ENCODE measurements at places on chromosomes 12 and 14. TPM values are rescaled to one million over a fixed set of nuclear protein-coding genes. Genes with fewer than 3 reads are reported as not detected.
A peak's percentile ranks its signal among the peaks of the same experiment; 100 is the strongest.

DNA sequence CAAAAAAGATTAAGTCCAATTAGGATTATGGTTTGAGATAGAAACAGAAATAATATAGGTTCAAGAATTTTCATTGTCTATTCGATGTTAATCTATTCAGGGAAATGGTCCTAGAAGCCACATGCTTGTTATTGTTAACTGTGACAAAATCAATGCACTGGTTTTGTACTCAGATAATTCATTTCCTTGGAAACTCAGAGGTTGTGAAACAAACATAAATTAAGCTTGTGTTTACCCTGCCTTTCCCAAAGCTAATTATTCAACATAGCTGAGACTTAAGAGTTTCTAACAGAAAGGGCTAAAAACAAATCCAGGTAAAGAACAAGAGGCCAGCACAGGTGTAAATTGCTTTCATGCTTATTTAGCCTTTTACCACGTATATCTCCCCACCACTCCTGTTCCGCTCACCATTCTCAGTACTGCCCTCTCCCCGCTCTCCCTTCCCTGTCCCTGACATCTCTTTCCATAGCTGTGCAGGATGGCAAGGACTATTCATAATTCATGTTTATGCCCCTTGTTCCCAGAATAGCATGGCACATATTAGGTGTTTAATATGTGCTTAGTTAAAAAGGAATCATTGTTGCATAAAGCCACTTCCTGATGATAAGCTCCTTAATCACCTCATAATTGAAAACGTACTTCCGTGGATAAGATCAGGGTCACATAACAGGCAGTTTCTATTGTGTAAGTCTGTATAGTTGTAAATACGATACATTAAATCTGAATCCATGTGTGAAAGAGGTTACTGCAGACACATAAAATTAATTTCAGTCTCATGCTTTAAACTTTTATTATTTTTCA is 131.8 kb upstream of the USP15 start:
- DNase-seq: no peak

DNA sequence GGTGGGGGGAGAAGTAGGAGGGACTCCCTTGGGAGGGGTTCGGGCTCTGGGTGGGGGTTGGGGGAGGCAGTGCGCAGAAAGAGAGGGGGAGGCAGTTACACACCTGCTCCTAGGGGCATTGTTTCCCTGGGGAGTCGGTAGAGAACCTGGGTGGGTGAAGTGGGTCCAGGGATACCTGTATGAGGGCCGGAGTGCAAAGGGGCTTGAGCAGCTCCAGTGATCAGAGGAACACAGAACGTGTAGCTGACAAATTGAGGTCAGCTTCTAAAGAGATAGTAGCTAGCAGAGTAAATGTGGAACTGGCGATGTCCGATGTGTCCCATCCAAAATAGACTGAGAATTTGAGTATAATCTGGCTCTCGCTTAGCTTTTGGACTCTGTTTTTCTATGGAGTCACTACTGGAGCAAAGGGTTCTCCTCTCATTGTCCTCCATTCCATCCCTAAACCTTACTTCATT is 502 bp downstream of the SMARCD1 start:
- DNase-seq: no peak

GRCh38 chr12:79935624-79936345 is 888 bp upstream of the PPP1R12A start:
- no peak for DNase-seq

GRCh38 chr12:109995686-109996482 is at the start of gene GIT2:
Gene GIT2 (minus strand): TSS chr12:109996368. CDS start chr12:109996224, 144 bp downstream.
- DNase-seq: peak; percentile 96

DNA sequence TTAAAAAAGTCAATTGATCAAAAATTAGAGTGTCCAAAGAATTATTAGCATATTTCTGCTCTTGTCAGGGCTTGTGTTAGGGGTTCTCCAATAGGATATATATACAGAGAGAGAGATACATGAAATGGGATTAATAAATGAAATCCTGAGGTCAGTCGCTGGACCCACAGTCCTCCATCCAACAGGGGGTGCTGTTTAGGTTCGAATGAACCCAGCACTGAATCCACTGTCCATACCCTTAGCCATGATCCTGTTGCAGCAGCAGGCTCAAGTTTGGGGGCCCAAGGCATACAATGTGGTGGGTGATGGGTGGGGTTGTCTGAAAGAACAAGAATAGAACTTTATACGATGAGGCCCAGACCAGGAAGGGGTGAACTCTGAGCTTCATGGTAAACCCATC is 780 bp upstream of the MYO1H start:
- DNase-seq: no peak

The RASSF9 gene
- 10.1 TPM for total RNA-seq

DNA sequence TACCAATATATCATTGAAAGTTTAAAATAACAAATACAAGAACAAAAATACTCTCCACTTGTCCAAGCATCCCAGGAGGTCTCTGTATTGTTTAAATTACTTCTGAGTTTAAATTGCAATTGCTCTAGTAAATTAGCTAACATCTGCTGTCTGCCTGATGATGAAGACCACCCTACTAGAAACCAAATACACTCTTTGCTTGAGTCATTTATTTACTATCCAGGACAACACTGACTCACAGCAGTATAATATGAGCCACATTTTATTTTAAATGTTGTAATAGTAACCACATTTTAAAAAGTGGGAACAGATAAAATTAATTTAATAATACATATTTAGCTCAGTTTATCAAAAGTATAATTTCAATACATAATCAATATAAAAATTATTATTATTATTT is 62.9 kb upstream of the EEA1 start:
- DNase-seq: no peak

The SLC6A15 gene
- 0.28 TPM for total RNA-seq

- no peak for DNase-seq
Observed at GRCh38 chr12:40152783-40153383, 47.0 kb upstream of the SLC2A13 start.

DNA sequence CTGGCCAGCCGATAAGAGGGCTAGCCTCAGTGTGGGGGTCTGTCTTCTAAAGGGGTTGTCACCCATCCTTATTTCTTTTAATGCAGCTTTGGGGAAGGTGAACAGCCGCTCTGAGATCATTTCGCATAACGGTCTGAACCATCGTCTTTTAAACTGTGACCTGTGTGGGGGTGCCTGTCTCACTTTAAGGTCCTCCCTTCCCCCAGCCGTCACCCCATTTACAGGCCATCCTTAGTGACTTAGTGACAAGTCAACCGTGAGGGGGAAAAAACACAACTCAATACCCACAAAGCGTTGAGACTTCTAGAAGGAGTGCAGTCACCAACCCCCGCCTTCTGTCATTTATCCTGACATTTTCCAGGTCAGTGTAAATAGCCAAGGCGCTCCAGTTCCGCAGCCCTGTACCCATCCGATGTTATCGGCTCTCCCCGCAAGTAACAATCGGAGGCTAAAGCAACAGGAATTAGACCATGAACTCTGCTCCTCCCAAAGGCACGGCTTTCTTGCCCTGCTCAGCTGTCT is 505 bp upstream of the DENND5B start:
- no peak for DNase-seq

DNA sequence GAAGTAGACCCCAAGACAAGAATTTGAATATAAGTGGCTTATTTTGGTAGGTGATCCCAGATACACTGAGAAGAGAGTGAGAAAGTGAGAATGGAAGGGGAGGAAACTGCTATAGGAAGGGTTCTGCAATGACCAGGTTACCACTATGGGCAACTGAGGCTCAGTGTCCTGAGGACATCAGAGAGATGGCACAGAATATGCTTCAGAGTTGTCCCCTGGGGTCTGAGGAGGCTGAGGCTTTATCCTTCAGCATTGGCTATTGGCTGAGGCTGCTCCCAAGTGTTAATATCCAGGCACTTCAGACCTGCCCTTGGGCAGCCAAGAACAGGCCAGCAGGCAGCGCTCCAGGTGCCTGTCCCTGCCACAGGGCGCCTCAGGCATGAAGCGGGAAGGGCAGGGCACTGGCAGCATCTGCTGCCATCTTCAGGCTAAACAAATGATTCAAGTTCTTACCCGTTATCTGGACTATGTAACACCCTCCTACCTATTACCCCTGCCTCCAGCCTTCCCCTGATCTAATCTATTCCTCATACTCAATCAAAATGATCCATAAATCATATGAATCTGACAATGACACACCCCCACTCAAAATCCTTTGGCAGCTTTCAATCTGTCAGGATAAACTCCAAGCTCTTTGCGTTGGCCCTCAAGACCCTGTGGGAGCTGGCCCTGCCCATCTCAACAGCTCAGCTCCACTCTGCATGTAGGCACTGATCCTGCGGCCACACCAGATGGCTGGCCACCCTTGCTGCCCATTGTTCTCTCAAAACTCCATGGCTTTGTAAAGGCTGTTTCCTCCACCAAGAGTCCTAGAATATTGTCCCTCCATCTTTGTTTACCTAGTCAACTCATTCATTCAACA is 42.4 kb downstream of the CKAP4 start:
- DNase-seq: no peak

- DNase-seq: no peak
Observed at GRCh38 chr12:29611906-29612305, 114.4 kb upstream of the OVCH1 start.

The ZNF268 gene
- 33.4 TPM for total RNA-seq

DNA sequence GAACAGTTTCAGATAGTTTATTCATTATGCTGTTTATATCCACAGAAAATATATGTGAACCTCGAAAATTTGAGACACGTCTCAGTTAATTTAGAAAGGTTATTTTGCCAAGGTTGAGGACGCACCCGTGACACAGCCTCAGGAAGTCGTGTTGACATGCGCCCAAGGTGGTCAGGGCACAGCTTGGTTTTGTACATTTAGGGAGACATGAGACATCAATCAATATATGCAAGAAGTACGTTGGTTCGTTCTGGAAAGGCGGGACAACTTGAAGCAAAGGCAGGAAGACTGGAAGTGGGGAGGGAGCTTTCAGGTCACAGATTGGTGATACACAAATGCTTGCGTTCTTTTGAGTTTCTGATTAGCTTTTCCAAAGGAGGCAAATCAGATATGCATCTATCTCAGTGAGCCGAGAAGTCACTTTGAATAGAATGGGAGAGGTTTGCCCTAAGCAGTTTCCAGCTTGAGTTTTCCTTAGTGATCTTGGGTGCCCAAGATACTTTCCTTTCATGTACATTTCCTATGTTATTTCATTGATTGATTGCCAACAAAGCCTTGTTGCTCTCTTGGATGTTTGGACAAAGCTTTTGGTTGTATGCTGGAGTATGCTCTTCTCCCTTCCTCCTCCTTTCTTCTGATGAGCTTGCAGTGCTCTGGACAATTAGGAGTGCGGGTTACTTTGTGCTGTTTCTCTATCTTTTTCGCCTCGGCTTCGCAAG is 3.2 kb downstream of the SNAPC1 start:
- no peak for DNase-seq

DNA sequence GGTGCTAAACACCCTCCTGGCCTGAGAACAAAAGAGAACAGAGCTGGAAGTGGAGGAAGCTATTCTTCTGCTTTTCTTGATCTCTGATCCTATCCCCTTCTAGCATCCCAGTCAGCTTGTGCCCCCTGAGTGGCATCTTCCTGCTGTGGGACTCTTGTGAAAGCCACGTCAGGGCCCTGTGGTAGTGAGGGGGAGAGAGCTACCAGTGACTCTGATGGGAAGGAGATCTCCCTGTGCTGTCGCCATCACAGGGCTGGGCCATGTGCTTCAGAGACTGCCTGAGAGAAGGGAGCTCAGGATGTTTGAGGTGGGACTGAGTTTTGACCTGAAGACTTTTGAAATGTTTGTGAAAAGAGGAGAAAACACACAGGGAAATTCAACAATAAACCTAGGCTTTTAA is 107.6 kb upstream of the FUT8 start:
- no peak for DNase-seq

DNA sequence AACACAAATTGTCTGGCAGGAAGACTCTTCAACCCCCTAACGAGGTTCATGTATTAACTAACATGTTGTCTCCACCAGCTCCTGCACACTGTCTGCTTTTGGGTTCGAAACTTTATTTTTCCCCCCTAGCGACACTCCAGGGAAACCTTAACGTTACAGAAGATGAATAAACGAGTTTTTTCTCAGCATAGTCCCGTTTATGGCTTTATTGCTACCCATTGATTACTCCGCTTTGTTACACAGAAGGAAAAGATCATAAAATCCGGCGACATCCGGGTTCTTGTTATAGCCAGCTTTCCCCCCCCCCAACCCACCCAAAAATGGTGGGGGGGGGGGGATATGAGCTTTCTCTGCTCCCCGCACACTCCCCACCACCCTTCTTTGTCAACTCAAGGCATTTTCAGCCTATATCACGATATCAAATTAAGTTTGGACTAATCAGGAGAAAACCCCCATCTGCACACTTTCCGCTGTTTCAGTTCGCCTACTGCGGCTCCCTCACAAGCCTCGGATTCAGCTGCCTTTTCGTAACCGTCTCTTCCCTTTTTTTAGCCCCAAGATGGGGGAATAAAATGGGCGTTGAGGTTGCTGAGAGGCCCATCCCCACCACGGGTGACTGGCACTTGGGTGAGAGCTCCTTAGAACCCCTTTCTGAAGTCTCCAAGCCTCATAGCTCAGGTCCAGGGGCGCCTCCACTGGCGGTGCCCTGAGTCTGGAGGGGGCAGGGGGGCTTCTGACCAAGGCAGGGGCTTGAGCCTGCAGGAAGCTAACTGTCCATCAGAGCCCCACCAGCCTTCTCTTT is 1.4 kb upstream of the HOXC6 start:
- DNase-seq: peak; percentile 35

The ABCD2 gene
- total RNA-seq: 1.4 TPM

DNA sequence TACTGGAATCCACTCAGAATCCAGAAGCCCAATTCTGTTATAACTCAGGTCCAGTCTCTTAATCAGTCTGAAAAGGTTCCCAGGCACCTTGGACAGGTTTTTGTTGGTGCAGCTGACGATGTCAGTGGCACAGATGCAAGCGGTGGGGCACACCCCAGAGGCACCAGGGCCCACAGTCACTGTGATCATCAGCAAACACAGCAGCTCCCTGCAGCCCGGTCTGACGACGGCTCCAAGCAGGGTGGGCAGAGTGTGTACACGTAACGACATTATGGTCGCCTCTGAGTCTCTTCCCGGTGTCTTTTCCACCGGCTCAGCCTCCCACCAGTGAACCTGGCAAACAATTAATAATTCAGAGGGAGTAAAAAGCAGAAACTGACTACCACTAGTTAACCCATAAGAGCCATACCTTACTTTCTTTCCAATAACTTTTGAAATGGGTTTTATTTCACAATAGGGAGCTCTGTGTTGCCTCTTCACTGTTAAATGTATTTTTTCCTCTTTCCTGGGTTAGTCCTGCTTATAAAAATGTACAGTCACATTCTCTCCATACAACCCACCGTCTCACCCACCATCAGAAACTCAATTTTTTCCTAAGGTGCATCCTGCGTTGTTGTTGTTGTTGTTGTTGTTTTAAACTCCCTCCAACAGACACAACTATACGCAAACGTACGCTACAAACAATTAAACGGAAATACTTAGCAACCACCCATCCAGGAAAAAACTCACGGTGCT is 521 bp upstream of the PCED1B start:
- no peak for DNase-seq

- no peak for DNase-seq
Observed at GRCh38 chr14:59768855-59769375, 101.7 kb downstream of the RTN1 start.

All from kidney (tissue), 22 donors.